Activated T-cell treated with anti-CD3 and anti-CD28 coated beads, Interleukin-2, amount 50 U/mL, for 48 hours (primary cell): ENCODE measurements at places on chromosomes 7 and 10.

- DNase-seq, result no peak
Observed at GRCh38 chr10:86234541-86235270, 131.9 kb downstream of the GRID1 start.

- peak; percentile 81 for DNase-seq
Observed at GRCh38 chr10:110209454-110209925, 2.1 kb downstream of the MXI1 start.

- no peak for DNase-seq
Observed at GRCh38 chr7:75756991-75757676, 14.9 kb downstream of the CCL26 start.

- DNase-seq, result no peak
Observed at GRCh38 chr10:132723330-132723970, 62.5 kb downstream of the NKX6-2 start.

DNA sequence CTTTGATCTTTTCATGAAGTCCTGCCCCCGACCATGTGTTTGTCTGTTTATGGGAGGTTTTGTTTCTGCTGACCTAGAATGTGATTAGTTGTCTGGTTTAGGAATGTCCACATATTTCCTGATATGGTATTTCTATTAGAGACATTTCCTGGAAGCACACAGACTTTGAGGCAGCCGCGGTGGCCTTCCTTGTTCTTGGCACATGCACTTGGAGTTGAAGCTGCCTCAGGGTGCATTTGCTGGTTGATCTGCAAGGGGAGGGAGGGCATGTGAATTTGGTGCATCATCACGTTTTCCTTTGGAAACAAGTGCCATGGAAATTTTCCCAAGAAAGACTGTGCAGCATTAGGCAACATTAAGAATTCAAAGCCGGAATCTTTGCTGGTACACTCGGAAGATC lies 328.7 kb downstream of the PAXIP1 start:
- DNase-seq, result no peak

- no peak for DNase-seq
Observed at GRCh38 chr7:111763221-111763801, 201.0 kb upstream of the IMMP2L start.

DNA sequence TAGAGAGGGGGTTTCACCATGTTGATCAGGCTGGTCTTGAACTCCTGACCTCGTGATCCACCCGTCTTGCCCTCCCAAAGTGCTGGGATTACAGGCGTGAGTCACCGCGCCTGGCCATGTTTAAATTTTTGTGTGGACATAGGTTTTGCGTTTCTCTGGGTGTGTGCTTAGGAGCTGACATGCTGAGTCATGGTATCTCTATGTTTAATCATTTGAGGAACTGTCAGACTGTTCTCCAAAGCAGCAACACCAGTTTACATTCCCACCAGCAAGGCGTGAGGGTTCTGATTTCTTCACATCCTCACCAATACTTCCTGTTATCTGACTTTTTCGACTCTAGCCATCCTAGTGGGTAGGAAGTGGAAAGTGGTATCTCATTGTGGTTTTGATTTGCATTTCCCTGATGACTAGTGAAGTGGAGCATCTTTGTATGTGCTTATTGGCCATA lies 153.7 kb downstream of the DNAJB6 start:
- DNase-seq, result peak; percentile 48

DNA sequence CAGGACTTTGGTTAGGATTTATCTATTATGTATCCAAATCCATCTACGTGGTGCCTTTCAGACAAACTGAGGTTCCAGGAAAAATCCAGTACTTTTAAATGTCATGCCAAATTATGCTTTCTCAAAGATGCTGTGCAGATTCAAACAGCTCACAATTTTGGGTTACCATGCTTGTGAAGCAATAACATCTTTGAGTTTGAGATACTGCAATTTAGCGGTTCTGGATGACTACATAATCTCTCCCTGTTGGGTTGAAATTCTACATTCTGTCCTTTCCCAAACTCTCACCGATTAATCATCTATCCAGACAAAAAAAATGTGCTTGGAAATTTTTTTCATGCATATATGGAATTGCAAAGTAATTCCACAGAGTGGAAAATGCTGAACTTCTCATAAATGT lies 3.5 kb downstream of the RHOBTB1 start:
- no peak for DNase-seq

GRCh38 chr10:129704786-129705525 lies 237.9 kb downstream of the MGMT start:
- no peak for DNase-seq

- no peak for DNase-seq
Observed at GRCh38 chr10:71472912-71473311, 76.2 kb downstream of the CDH23 start.

DNA sequence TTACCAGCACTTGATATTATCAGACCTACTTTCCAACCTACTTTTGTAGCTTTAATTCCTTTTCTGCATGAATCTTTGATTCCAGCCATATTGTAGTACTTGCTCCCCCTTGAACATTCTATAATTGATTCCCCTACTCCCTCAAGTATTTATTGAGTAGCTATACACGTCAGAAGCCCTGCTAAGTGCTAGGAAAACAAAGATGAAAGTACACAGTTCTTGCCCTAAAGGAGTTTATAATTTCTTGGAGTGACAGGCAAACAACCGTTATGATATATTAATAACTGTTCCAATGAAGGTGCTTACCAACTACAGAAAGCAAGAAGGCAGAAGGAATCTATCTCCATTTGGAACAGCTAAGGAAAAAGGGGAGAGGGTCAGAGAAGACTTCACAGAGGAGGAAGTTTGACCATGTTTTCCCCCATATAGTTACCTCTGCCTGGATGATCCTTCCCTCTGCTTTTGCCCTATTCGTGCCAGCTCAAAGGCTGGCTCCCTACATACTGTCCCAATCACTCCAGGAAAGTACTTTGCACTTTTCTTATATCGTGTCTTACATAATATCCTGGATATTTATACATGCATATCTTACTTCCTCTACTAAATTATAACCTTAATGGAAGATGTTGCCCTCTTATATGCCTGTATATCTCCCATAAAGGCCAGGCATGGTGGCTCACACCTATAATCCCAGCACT lies 54.7 kb downstream of the SCD start:
- no peak for DNase-seq

GRCh38 chr10:31149835-31150512 lies 118.3 kb upstream of the ZNF438 start:
- no peak for DNase-seq

DNA sequence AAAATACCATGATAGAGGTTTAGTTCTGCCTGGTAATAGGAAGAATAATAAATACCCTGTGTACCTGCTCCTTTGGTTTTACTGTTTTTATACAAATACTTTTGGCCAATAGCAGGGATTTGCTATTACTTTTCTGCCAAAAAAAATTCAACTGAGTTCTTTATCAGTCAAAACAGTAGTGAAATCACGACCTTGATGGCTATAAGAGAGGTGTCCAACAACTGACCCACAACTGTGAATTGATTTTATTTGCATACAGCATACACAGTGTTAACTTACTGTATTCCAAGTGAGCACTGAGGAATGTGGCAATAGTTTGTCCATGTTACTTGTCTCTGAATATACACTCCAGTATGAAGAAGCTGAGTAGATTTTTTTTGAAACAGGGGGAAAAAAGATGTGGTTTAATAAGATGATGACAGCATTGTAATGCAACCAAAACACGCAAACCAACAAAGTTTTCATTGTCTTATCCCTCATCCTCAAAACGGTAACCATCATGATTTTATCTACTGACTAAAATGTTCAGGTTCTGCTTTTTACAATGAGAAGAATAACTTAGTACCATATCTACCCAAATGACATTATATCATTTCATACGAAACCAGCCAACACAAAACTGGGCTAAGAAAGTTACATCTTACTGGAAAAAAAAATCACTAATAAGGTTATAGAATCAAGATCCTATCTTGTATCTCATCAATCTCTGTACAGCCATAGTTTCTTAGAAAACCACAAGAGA lies 63.3 kb downstream of the GSAP start:
- DNase-seq, result no peak

GRCh38 chr10:129280908-129281586 lies 186.0 kb upstream of the MGMT start:
- DNase-seq, result no peak

DNA sequence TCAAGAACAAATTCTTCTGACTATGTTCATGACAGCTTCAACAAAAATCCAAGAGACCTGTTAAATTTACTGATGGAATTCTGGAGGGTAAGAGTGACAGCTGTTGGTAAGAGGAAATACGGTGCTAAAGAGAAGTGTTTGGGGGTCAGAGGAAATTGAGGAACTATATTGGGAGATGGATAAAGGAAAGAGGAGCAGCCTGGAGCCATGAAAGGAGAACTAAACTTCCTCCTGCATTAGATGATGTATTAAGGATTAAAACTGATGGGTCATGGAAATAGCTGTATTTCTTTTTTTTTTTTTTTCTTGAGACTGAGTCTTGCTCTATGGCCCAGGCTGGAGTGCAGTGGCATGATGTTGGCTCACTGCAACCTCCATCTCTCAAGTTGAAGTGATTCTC lies 95.3 kb downstream of the HERPUD2 start:
- DNase-seq, result no peak

DNA sequence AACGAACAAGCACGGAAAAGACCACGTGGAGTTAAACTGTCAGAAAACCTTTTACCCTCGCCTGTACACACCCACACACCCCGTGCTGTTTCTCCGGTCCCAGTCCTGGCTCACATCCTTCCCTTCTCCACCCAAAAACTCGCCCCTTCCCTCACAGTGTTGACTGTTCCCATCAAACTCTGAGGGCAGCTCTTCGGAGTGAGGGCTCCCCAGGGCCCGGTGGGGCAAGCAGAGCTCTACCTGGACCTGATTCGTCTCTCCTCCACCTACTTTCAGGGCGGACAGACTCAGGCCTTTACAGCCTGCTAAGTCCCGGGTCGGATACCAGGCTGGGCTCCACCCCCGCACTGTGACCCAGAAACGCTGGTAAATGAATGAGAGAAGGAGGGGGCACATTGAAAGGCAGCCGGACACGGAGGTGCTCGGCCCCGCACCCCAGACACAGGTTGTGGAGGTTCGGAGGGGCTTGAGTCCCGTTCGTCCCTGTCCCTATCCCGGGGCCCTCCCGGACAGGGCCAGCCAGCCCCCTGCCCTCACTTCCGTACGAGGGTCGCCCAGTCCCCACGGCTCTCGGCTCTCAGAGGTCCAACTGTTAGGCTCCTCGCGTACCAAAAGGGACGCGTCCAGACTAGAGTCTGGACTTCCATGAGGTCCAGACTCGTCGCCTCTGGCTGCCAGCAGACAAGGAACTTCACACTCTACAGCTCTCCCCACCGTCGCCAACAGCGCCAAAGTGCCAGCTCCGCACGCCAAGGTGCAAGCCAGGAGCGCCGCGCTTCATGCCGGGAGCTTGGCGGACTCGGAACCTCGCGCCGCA lies 31.7 kb upstream of the ASL start:
- DNase-seq, result peak; percentile 53

DNA sequence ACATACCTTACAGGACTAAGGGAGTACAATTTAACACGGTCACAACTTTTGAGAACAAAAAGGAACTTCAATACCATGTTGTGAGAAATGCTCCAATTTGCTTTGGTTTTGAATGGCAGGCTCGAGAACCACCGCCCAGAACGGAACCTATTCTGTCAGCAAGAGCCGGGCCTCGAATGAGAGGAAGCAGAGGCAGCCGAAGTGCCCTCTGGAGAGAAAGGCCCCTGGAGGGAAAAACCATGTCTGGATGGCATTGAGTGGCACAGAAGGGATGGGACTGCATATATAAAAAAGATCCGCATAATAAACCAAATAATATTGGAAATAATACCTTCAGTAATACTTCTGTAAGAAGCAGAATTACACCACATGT lies 85.6 kb downstream of the CHST15 start:
- DNase-seq, result no peak

DNA sequence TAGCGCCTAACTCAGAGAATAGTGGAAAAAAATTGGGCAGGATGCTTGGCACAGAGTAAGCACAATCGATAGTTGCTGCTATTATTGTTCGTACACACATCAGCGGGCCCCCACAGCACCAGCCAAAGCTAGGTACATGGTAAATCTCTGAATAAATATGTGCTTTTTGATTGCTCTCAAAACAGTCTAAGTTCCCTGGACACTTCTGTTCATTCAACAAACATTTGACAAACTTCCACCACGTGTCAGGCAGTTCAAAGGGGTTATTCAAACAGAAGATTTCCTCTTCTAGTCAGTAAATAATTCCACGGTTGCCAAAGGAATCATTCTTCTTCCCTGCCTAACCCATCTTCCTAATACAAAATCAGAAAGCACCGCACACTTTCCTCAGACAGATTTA lies 150.8 kb downstream of the DGKI start:
- no peak for DNase-seq

DNA sequence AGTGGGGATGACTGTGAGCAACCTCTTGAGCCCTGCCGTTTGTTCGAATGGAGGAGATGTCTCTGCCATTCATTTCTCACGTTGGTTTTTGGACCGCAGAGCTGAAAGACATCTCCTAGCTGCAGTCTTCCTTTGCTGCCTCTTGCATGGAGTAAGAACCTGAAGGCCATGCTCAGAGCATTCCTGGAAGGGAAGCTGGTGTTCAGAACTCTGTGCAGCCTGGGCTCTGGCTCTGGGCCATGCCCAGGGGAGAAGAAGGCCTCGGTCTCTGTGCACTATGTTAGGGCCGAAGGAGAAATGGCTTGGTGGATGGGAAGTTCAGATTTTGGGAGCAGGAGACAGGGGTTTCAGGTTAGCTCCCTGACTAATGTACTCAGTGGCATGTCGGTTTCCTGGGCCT lies 22.9 kb downstream of the SFTPD start:
- no peak for DNase-seq

- DNase-seq, result no peak
Observed at GRCh38 chr7:2372724-2373123, 18.1 kb downstream of the EIF3B start.

GRCh38 chr7:31234836-31235605 lies 105.5 kb downstream of the NEUROD6 start:
- no peak for DNase-seq

- DNase-seq, result no peak
Observed at GRCh38 chr7:100089458-100090196, 858 bp downstream of the COPS6 start.

DNA sequence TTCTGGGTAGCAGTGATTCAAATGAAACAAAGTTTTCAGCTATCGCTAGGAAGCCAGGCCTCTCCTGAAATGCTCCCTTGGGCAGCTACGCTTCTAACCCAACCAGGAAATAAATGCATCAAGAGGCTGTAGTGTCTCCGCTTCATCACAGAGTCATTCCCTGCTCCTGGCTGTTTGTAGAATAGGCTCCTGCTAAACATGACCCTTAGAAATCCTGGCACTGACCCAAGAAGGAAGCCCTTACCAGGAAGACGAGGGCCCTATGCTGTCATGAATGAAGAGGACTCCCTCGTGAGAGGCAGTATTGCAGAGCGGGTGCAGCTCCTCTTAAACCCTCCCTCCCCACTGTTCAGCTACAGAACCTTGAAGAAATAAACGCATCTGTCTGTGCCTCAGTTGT lies 48.3 kb downstream of the NOD1 start:
- DNase-seq, result no peak

- peak; percentile 52 for DNase-seq
Observed at GRCh38 chr10:90871279-90871765, 452 bp upstream of the RPP30 start.
